ENCODE measurements at places on chromosomes 6 and 20. TPM values are rescaled to one million over a fixed set of nuclear protein-coding genes. Genes with fewer than 3 reads are reported as not detected.
A peak's percentile ranks its signal among the peaks of the same experiment; 100 is the strongest.

DNA sequence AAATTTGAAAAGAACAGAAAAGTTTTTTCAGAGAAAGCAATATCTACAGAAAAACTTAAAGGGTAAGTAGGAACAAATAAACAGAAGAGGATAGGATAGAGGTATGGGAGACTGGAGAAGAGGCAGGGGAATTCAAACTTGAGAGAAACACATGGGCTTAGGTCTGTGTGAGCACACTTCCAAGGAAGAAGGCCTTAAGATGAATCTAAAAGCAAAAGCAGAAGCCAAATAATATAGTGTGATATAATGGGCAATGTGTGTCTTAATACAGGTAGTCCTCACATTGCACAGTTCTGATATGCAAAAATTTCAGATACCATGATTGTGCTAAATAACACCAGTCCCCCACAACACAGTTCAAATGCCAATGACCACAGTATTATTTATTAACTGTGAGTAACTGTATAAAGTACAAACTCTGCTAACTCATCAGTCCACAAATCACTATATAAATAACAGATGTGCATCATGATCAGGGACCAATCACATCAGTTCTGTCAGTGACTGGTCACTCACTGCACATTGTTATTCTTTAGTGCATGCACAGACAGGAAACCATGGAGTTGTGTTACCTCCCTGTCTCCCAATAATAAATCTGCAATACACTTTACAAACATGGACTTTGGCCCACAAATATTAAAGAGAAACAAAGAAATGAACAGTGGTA lies 18.6 kb downstream of the SNX14 start:
- H3K36me3 ChIP-seq = no peaks in the 10 kb centered on the region
- H3K4me3 ChIP-seq = no peak overlapping the region
- H3K4me1 ChIP-seq = peaks cover 48% of the 10 kb centered on the region
- H3K27me3 ChIP-seq = no peaks in the 10 kb centered on the region
- H3K27ac ChIP-seq = no peak overlapping the region
- no peak for DNase-seq

GRCh38 chr20:50224531-50225255 lies 34.1 kb downstream of the CEBPB start:
- no peaks in the 10 kb centered on the region for H3K27me3 ChIP-seq
- H3K27ac ChIP-seq = peak overlapping the region; percentile 76
- no peaks in the 10 kb centered on the region for H3K36me3 ChIP-seq

GRCh38 chr6:151034825-151035781 lies 169.6 kb downstream of the MTHFD1L start:
- no peak for DNase-seq
- H3K4me3 ChIP-seq = no peak overlapping the region
- no peaks in the 10 kb centered on the region for H3K4me1 ChIP-seq
- peak overlapping the region; percentile 50 for H3K27ac ChIP-seq
- H3K36me3 ChIP-seq = no peaks in the 10 kb centered on the region

DNA sequence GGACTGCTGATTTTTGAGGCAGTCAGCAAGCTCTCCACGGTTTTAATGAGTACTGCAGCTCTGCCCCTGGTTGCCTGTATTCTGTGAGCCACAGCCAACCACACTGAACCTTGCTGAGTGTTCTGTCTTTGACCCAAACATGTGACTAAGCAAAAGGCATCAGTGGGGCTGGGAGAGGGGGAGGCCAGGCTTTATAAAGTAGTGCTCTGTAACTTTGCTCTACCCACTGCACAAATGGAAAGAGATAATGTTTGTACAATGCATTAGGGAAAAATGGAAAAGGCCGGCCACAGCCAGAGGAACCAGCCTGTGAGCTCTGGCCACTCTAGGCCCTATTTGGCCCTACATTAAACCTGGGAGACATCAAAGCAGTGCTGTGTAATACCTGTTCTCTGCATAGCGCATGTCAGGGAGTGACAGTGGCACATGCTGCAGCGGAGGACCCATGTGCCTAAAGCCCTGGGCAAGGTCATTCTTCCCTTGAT lies 22.0 kb downstream of the KLHL31 start:
- H3K4me1 ChIP-seq = peaks cover 4% of the 10 kb centered on the region
- H3K4me3 ChIP-seq = no peak overlapping the region
- H3K36me3 ChIP-seq = no peaks in the 10 kb centered on the region

SYCP2L gene
- total RNA-seq = 0.82 TPM

TRIM10 gene
- not detected for total RNA-seq

Measured in gastrocnemius medialis (tissue), 4 donors.